ENCODE measurements at places on chromosomes 11 and 22.

DNA sequence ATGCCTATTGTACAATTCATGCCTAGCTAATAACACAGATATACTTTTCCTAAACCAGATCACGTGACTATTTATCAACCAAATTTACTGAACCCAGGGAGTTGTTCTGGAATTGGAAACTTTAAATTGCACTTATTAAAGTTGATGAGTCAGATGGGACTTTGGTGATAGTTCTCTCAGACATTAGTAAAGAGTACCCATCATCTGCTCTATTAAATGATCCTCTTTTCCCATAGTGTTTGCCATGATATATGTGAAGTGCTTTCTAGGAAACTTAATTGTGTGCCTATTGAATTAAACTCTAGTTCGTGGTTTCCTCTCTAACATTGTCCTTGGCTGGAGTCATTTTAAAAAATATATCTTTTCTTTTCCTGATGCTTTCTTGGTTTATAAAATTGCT is 99.0 kb downstream of the UVRAG start:
- H3K4me3 ChIP-seq = no peak overlapping the region
- H3K27ac ChIP-seq = no peak overlapping the region
- H3K4me1 ChIP-seq = peaks cover 5% of the 10 kb centered on the region
- no peaks in the 10 kb centered on the region for H3K27me3 ChIP-seq
- H3K36me3 ChIP-seq = peaks cover 8% of the 10 kb centered on the region

DNA sequence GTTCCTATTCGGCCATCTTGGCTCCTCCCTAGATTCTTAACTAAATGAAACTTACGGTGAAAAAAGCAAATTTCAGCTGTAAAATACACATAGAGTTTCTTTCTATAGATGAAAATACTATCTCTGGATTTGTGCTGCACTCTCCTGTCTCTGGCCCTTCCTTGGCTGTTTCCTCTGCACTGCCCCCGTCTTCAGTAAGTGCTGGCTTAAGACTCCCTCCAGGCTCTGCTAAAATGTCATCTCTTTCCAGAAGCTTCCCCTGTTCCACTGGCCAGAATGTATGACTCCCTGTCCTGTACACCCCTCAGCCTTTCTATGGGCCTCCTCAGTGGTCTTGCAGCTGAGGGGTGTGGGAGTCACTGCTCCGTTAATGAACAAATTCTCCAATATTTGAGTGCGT is 109.1 kb upstream of the NARS2 start:
- H3K27ac ChIP-seq = no peak overlapping the region
- H3K4me1 ChIP-seq = no peaks in the 10 kb centered on the region
- peaks cover 6% of the 10 kb centered on the region for H3K36me3 ChIP-seq
- DNase-seq = no peak
- H3K27me3 ChIP-seq = no peaks in the 10 kb centered on the region
- no peak overlapping the region for H3K4me3 ChIP-seq

DNA sequence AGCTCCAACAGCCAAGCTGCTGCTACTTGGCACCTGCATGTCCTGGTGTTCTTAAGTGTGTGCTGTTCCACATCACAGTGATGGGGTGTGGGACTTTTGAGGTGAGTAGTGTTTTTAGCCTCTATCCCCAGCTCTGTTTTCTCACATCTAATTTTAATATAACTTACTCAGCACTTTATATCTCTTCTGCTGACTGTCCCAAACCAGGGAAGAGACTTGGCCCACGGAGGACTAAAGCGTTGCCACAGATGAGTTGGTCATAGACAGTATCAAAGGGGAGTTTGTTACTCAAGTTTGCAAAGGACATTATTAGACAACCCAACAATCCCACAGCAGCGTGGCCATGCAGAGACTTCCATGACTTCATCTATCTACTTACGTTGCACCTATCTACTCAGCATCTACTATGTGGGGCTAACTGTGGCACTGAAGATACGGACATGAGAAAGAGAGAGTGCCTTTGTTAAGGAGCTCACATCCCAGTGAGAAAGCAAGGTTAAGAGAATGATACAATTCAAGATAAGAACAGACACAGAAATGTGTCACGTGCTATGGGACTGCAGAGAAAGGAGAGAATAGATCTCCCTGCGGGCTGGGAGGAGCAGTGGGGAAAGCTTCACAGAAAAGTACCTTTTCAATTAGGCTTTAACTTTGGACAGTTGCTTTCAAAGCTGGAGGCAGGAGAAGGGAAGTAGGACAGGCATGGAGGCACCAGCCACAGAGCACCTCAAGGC is 82.4 kb downstream of the ME3 start:
- no peak overlapping the region for H3K4me3 ChIP-seq
- H3K27me3 ChIP-seq = no peaks in the 10 kb centered on the region
- no peaks in the 10 kb centered on the region for H3K36me3 ChIP-seq
- no peak for DNase-seq

DNA sequence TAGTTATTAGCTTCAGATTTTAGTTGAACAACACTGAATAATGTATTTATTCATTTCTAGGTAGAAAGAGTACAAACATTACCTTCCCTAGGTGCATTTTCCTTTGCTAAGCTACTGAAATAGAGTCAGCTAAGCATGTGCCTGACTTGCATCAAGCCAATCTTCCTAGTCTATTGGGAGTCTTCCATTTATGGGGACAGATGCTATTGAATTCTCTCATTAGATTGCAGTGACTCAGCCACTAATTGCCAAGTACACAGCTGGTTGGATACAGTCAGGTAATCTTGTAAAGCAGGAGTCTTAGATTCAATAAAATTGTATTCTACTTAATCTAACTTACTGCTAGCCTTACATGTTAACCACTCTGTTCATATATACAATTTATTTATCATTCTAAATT is 55.2 kb upstream of the RPS13 start:
- peaks cover 50% of the 10 kb centered on the region for H3K36me3 ChIP-seq
- H3K27me3 ChIP-seq = no peaks in the 10 kb centered on the region
- no peaks in the 10 kb centered on the region for H3K4me1 ChIP-seq
- no peak for DNase-seq
- no peak overlapping the region for H3K4me3 ChIP-seq
- H3K27ac ChIP-seq = no peak overlapping the region

- no peaks in the 10 kb centered on the region for H3K36me3 ChIP-seq
- no peak overlapping the region for H3K4me3 ChIP-seq
- no peak overlapping the region for H3K27ac ChIP-seq
- DNase-seq = no peak
- H3K4me1 ChIP-seq = no peaks in the 10 kb centered on the region
These were observed 153.9 kb downstream of the TRPC6 start for GRCh38 chr11:101429703-101430540.

GRCh38 chr11:120471131-120471530 is 40.4 kb upstream of the GRIK4 start:
- peaks cover 40% of the 10 kb centered on the region for H3K36me3 ChIP-seq
- no peaks in the 10 kb centered on the region for H3K27me3 ChIP-seq
- no peak for DNase-seq
- no peak overlapping the region for H3K27ac ChIP-seq

GRCh38 chr11:416757-417621 is 2.2 kb upstream of the SIGIRR start:
- H3K36me3 ChIP-seq = no peaks in the 10 kb centered on the region
- H3K4me1 ChIP-seq = no peaks in the 10 kb centered on the region
- DNase-seq = no peak
- peak overlapping the region; percentile 38 for H3K4me3 ChIP-seq

DNA sequence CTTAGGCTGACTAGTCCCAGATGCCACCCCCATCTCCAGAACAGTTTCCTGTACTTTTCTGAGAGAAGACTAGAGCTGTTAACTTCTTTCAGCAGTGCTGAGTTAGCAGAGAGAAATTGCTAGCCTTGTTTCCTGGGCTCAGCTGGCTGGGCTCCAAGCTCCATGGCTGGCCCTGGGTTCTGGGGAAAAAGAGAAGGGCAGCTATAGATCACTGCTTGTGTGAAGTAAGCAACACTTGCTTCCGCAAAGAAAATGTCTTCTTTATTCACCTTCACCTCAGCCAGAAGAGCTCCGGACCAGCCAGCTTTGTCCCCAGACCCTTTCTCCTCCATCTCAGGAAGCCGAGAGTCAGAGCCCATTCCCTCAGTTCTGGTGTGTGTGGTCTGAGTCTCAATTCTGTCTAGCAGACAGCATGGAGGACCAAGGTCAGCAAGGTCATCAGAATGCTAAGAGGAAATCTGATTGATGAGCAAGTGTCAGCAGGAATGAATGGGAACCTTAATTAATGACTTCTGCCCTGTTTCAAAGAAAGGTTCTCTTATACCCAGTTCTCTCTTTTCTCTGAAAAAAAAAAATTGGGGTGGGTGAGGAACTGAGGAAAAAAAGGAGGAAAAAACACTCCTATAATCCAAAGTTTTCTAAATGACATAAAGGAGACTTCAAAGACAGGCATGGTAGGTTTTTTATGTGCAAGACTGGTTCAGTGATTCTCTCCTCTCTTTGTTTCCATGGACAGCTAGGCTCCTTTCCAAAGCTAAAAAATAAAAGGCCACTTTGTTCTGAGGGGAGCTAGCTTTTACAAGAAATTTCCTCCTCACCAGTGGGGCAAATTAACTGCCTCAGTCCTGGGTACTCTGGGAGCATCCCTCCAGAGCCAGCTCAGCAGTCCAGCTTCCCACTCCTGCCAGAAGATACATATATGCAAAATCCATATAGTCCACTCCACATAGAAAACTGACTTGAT is 63.6 kb upstream of the FAM181B start:
- H3K27ac ChIP-seq = no peak overlapping the region
- no peak for DNase-seq
- H3K4me3 ChIP-seq = no peak overlapping the region
- no peaks in the 10 kb centered on the region for H3K4me1 ChIP-seq
- no peaks in the 10 kb centered on the region for H3K36me3 ChIP-seq

DNA sequence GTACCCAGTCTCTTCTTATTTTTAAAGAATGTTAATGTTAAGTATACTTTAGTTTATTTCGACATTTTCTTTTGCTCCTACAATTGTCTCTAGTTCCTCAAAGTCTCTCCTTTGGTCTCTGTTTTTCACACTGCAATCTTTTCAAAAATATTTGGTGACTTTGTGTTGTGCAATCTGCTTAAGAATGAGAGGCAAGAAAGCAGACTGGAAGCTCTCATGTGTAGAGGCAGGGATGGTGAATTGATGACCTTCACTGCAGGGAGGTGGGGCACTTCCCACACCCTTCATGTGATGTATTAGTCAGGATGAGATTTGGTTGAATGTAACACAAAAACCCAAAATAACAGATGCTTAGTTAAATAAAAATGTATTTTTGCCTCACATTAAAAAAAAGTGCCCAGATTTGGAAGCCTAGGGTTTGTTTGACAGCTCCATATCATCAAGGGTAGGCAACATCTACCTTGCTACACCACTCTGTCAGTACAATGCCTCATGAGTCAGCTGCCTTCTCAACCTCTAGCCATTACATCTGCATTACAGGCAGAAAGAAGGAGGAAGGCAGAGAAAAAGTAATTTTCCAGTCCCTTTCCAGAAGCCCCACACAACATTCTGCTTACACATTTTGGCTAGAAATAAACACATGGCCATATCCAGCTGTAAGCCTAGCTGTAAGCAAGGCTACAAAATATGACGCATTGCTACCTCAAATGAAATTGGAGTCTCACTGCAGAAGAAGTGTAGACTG is 3.8 kb upstream of the MMP27 start:
- no peaks in the 10 kb centered on the region for H3K36me3 ChIP-seq
- H3K27ac ChIP-seq = no peak overlapping the region
- no peaks in the 10 kb centered on the region for H3K27me3 ChIP-seq
- H3K4me3 ChIP-seq = no peak overlapping the region
- H3K4me1 ChIP-seq = no peaks in the 10 kb centered on the region

GRCh38 chr11:64970731-64971151 is 1.2 kb downstream of the MAJIN start:
- no peaks in the 10 kb centered on the region for H3K36me3 ChIP-seq
- DNase-seq = peak; percentile 21
- no peaks in the 10 kb centered on the region for H3K27me3 ChIP-seq

DNA sequence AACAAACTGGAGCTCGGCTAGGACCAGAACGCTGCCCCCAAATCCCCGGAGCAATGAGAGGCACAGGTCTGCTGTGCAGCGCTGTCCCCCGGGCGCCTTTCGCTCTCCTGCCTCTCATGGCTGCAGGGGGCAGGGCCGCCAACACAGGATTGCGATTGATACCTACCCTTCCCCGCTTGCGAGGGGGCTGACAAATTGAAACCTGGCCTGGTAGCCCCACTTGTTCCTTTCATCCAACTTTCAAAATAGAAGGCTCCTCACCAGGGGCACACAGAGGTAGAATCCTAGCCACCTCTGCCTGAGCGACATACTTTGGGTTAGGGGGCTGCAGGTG is 642 bp upstream of the CASTOR1 start:
- H3K27ac ChIP-seq = peak overlapping the region; percentile 96
- DNase-seq = no peak
- H3K36me3 ChIP-seq = peaks cover 52% of the 10 kb centered on the region
- H3K4me1 ChIP-seq = peaks cover 19% of the 10 kb centered on the region
- no peaks in the 10 kb centered on the region for H3K27me3 ChIP-seq

DNA sequence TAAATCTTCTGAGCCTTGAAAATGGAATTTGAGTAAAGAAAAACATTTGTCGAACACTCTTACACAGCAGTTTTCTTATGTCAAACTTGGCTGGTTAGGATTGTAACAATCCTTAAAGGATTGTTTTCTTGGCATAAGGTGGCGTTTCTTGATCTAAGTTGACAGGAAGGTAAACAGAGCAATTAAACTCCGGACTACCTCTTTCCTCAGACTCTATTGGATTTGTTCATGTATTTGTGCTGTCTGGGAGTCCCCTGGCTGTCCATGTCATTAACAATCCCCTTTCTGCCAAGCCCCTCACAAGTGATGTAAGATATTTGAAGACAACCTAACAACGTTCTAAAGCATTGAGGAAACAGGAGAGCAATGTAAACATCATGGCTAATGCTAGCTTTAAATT is 222.5 kb upstream of the SNX19 start:
- no peak overlapping the region for H3K27ac ChIP-seq
- no peaks in the 10 kb centered on the region for H3K36me3 ChIP-seq
- no peaks in the 10 kb centered on the region for H3K27me3 ChIP-seq
- no peak for DNase-seq
- H3K4me3 ChIP-seq = no peak overlapping the region

- no peaks in the 10 kb centered on the region for H3K27me3 ChIP-seq
- no peaks in the 10 kb centered on the region for H3K36me3 ChIP-seq
- no peak for DNase-seq
- no peak overlapping the region for H3K4me3 ChIP-seq
- no peaks in the 10 kb centered on the region for H3K4me1 ChIP-seq
These were observed 55.9 kb downstream of the BMAL1 start for GRCh38 chr11:13333456-13333957.

DNA sequence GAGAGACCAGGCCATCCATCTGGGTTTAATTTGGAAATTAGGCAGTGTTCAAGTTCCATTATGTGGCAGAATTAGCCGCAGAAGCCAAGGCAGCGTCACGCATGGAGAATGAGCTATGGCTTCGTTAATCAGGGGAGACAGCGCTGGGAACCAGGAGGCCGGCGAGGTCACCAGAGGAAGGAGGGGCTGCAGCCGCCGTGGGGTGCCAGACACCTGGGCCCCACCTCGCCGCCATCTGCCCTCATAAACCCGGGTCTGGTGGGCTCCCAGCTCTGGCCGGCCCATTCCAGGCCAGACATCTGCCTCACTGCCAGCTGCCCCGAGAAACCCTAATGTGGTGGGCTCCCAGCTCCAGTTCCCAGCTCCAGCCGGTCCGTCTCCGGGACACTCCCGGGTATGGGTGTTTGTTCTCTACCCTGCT is 676.9 kb downstream of the BRD1 start:
- no peaks in the 10 kb centered on the region for H3K27me3 ChIP-seq
- no peak overlapping the region for H3K4me3 ChIP-seq
- no peak for DNase-seq
- H3K27ac ChIP-seq = no peak overlapping the region
- H3K36me3 ChIP-seq = no peaks in the 10 kb centered on the region

GRCh38 chr11:76668362-76669155 is 2.0 kb downstream of the LRRC32 start:
- no peak for DNase-seq
- peaks cover 35% of the 10 kb centered on the region for H3K4me1 ChIP-seq
- H3K27ac ChIP-seq = peak overlapping the region; percentile 83
- no peaks in the 10 kb centered on the region for H3K27me3 ChIP-seq

Data from ascending aorta (tissue), 2 donors.